ENCODE measurements at places on chromosomes 16 and 17.

GRCh38 chr16:1346422-1347285 is 5.0 kb downstream of the TSR3 start:
- no peak for DNase-seq

DNA sequence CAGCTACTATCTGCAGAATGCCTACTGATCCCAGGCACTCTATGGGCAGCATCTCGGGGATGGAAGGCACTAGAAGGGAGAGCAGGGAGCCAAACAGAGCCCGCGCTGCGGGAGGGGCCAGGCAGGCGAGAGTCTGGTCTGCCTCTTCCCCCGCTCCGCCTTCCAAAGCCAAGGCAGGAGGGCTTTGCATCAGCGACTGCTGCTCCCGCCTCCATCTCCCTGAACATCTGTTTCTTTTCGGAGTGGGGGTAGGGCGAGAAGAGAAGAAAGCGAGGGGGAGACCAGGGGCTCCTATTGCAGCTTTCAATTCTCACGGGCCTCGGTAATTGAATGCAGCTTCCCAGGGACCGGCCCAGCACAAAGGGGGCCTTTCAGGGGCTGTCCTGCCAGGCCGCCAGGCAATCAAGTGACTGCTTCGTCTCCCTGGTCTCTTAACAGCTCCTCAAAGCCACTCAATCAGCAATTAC is 31.4 kb upstream of the CDC42EP4 start:
- DNase-seq, result no peak

GRCh38 chr16:66952430-66953110 is 8.5 kb upstream of the CES3 start:
- DNase-seq, result no peak

- no peak for DNase-seq
These were observed 143.3 kb downstream of the STX8 start for GRCh38 chr17:9432134-9432885.

DNA sequence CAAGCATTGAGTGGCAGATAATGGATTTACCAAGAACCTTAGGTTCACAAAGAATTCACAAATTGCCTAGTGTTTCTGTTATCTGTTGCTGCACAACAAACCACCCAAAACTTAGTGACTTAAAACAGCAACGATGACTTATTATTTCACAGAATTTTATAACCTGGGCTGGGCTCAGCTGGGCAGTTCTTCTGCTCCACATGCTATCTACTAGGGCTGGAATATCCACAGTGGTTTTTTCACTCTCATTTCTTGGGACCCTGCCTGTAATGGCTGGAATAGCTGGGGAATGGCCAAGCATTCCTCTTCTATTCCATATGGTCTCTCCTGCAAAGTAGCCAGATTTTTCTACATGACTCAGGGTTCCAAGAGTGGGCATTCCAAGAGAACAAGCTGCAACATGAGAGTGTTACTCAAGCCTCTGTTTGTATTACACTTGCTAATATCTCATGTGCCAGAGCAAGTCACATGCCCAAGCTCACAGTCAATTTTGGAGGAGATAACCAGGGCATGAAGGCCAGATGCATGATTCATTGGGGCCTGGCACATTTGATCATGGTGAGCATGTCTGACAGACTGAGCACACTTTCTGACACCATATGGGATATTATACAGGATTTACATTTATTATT is 4.9 kb upstream of the PSMD7 start:
- DNase-seq, result no peak

DNA sequence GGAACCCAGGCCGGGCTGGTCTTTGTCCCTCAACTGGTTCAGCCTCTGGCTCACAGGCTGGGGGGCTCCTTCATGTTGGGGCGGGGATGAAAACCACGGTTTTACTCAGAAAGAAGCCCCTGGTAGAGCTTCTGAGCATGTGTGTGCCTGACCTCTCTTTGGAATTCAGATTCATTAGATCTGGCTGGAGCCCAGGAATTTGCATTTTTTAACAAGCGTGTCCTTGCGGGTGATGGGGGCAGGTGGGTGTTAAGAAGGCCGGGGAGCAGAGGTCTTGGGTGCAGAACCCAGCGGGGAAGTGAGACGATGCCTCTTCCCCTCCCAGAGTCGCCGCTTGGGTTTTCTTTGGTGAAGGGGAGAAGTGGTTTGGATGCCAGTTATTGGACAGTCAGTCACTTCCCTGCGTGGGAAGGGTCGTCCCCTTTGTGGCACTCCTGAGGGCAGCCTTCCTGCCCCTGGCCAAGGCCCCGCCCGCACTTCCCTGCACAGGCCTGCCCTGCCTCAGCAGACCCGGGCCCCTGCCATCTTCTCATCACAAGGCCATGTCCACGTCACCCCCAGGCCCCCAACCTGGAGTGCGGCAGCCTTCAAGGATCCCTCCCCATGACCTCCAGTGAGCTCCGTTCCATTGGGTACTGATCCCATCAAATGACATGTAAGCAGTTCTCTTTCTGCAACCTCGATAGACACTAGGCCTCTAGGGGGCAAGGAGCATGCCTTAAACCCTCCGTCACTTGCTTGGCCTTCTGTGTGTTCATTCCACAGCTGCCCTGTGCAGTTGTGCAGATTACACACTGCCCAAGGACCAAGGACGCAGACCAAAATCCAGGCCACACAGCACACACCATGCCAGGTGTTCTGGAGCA is 177.7 kb upstream of the CIBAR2 start:
- DNase-seq, result no peak

GRCh38 chr17:45861165-45861564 is 16.5 kb downstream of the SPPL2C start:
- DNase-seq, result no peak

DNA sequence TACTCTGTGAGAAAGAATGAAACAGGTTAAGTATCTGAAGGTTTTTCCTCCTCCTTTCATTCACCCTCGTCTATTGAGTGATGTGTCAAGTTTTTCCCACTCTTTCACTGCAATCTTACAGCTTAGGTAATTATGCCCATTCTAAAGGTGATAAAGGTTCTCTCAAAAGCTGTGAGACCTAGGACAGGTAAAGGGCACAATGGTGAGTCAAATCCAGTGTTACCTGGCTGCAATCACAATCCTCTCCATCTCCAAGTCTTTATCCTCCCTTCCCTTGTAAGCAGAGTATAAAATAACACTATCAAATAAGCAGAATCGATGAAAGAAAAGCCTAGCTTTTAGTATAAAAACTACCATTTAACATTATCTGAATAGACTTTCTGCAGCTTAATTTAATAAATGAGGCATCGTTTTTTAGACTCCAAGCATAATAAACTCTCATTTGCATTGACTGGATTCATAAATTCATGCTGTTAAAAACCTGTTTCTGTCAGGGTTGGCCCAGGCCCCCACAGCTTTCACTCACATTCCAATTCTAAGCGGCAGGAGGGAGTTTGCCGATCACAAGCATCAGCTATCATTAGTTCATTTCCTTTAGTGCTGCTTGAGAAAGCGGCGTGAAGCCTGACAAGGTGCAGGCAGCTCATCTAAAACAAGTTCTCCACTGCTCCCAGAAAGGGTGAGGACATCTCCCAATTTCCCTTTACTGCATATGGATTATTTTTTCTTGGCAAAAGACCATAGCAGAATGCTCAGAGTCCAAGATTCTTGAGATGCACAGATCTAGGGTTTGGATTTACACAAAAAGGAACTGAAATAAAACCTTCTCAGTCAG is 67.8 kb downstream of the CDH8 start:
- DNase-seq, result no peak
